ENCODE measurements at places on chromosomes 5 and 9.
A peak's percentile ranks its signal among the peaks of the same experiment; 100 is the strongest.

DNA sequence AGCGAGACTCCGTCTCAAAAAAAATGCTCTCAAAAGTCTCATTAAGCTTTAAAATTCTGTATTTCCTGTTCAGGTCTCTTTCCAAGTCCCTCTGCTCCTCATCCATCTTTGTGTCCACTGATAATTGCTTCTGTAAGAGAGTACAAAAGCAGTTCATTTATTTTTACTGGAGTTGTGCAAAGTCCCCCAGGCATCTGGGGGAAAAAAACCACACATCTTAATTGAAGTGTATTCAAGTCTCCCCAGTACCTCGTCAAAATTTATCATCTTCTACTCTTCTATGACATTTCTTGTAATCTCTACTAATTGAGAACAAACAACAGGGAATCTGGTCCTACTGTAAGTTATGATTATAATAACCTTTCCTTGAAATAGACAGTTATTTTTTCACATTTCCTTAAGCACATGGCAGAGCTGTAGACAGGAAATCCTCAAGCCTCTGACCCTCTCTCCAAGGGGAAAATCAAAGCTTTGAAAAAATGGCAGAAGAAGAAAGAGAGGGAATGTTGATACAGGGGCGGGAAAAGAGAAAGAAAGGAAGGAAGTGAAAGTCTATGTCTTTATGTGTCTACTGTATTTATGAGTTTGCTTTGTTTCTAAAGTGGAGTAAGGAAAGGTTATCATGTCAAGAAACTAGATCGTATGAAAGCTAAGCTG, 51.5 kb downstream of the RAI14 start:
- DNase-seq: no peak

GRCh38 chr5:14457476-14457875, 124.1 kb upstream of the OTULINL start:
- no peak for DNase-seq

DNA sequence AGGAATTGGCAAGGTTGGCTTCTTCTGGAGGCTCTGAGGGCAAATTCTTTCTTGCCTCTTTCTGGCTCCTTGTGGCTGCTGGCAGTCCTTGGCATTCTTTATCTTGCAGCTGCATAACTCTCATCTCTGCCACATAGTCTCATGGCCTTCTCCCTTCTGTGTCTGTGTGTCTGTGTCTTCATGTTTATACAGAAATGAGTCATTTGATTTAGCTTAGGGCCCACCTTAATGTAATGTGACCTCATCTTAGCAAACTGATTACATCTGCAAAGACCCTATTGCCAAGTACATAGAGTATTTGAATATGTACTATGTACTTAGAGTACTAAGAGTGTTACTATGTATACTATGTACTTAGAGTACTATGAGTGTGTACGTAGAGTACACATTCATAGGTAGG, 122.5 kb downstream of the RFK start:
- no peak for DNase-seq

- DNase-seq: no peak
Measured at GRCh38 chr5:10746711-10747110, 14.3 kb downstream of the DAP start.

DNA sequence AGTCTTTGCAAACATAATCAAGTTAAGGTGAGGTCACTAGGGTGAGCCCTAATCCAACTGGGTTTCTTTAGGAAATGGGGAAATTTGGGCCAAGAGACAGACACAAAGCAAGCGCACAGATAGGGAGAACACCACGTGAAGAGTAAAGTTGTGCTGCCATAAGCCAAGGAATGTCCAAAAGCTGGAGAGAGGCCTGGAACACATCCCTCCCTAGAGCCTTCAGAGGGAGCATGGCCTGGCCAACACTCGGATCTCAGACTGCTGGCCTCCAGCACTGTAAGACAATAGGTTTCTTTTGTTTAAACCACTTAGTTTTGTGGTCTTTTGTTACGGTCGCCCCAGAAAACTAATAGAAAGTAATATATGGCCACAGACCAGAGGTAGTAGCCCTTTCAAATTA, 8.1 kb upstream of the ROR2 start:
- no peak for DNase-seq

- DNase-seq: peak; percentile 60
Measured at GRCh38 chr5:43627028-43627427, 24.0 kb downstream of the NNT start.

DNA sequence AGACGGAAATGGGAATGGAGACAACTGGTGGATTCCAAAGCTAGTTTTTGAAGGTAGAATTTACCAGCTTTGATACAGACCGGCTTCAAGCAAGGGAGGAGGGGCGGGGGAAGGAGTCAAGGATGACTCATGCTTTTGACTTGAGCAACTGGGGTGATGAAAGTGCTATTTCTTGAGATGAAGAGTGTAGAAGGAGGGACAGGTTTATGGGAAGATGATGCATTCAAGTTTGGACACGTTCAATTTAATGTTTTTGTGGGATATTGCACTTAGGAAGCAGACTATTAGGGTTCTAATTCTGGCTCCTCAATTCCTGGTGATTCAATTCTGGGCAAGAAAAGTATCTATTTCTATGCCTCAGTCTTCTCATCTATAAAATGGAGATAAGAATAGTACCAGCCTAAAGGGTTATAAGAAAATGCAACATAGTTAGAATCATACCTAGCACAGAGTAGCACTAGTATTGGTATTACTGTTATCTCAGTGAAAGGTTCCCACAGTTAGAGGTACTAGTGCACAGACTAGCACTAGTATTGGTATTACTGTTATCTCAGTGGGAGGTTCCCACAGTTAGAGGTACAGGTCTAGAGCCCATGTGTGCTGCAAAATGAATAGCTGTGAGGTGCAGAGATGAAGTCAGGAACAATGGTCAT, 4.6 kb downstream of the NIPAL4 start:
- no peak for DNase-seq

GRCh38 chr5:45642370-45642769, 53.8 kb downstream of the HCN1 start:
- DNase-seq: no peak

DNA sequence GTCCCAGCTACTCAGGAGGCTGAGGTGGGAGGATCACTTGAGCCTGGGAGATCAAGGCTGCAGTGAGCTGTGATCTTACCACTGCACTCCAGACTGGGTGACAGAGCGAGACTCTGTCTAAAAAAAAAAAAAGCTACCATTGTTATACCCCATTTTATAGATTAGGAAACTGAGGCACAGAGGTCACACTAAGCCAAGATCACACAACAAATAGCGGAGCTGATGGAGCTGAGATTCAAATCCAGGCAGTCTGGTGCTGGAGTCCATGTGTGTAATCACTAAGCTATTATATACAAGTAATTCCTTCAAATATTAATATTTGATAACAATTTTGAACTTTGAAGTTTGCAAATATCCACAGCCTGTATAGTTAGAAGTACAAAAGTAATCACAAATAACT, 6.0 kb upstream of the SLC12A2 start:
- no peak for DNase-seq

DNA sequence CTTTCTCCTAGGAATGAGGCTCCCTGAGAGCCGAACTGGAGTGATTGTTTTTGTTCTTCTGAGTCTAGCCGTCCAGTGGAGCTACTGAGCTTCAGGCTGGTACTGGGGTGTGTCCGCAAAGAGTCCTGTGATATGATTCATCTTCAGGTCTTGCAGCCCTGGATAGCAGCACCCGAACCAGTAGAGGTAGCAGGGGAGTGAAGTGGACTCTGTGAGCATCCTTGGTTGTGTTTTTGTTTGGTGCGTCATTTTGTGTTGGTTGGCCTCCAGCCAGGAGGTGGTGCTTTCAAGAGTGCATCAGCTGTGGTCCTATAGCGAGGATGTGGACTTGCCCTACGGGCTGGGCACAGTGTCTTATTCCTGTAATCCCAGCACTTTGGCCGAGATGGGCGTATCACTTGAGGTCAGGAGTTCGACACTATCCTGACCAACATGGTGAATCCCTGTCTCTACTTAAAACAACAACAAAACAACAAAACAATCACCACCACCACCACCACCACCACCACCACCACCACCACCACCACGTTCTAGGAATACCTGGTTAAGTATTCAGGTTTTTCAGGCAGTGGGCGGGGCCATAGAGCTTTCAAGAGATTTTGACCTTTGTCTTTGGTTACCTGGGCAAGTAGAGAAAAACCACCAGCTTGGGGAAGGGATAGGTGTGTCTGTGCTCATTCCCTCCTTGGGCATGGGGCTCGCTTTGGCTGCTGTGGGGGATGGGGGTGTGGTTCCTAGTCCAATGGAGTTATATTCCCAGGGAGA, 154.0 kb downstream of the WDR70 start:
- no peak for DNase-seq

GRCh38 chr9:127555840-127556820, 55.9 kb upstream of the STXBP1 start:
- DNase-seq: no peak

DNA sequence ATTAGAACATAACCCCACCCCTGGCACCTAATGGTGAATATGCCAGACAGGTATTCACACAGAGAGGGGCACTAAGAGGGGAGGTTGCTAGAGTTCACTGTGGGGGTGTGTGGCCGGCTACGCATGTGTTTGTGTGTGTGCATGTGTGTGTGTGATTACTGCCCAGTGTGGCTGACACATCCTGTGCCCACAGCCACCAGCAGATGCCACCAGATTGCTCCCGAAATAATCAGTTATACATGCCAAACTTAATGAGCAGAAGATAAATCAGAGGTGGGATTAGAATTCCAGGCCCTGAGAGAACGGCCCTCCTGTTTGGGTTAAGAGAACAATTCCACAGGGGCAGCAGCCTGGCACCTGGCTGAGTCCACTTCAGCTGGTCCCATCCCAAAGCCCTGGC, 91.8 kb upstream of the TBCA start:
- DNase-seq: no peak

GRCh38 chr9:103731541-103731940, 362.6 kb upstream of the SMC2 start:
- DNase-seq: no peak

DNA sequence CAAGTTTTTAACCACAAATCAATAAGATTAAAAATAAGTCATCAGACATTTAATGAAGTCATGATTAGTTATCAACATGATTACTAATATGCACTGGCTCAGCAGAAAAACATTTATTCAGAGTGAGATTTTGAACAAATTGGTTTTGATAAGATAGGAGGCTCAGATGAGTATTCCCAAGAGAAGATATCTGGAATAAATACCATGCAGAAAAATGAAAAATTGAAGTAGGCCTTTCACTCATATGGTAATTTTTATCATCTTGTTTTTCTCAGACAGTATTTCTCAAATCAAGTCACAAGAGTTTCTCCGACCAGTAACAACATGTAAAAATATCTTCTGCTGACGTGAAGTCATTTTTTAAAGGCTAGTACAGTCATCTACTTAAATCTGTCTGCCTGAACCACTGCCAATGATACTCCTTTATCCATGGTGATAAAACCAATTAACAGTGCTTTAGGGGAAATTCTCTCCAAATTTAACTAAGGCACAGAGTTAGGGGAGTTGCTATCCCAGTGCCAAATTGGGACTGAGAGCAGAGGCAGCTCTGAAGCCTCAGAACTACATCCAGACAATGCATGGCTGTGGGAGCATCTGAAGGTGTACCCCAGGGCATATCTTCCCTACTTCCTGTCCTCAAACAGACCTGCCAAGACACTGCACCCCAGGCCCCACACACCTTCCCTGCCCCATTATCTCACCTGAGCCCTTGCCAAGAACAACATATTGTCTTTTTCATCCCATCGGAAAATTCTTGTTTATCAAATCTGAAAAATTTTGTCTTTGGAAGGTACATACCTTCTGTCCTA, 105.5 kb upstream of the TSLP start:
- DNase-seq: no peak

GRCh38 chr5:121053055-121053985, 589.2 kb downstream of the PRR16 start:
- peak; percentile 36 for DNase-seq

GRCh38 chr9:137955224-137955570, 77.6 kb downstream of the CACNA1B start:
- no peak for DNase-seq

- DNase-seq: no peak
Measured at GRCh38 chr5:163807781-163808180, 302.4 kb downstream of the MAT2B start.

GRCh38 chr5:35438288-35438687, 179.4 kb upstream of the SPEF2 start:
- no peak for DNase-seq

GRCh38 chr9:100028201-100028784, 70.5 kb downstream of the ERP44 start:
- peak; percentile 81 for DNase-seq

DNA sequence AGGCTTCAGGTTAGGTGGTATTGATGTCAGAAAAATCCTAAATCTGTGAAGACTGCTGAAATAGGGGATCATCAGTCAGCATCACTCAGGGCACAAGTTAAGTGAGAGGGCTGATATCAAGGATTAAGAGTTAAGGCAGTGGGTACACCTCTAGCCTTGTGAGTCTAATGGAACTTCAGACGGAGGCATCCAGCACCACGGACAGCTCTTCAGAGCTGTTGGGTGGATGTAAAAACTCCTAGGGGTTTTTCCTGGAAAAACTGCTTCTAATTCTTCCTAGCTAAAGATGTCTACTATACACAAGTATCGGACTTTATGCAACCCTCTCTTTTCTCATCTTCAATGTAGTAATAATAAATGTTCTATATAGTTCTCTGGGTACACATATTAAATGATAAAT, 165.9 kb downstream of the SH3GL2 start:
- DNase-seq: no peak

DNA sequence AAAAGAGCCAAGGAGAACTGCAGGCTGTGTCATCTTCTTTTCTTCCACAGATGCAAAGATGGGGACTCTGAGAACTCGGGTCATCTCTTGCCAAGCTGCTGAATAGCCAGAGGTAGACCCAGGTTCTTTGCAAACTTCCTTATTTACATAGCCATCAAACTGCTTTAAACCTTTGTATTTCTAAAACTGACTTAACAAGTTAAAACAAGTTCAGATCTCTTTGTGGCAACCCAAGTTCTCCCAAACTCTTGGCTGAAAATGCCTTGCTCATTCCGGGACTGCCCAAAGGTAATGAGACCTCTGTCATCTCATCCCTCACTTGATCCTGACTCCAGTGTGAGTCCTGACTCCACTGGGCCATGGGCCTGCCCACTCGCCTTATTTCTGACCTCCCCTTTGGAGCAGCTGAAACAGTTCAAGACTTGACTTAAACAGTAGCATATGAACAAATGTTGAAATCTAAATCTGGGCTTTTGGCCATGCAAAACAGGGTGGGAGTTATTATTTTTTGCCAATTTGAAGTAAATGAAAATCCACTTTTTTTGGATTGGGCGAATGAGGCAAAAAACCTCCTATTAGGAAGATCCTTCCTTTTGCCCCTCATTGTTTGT, 50.6 kb downstream of the FBXL7 start:
- DNase-seq: no peak

DNA sequence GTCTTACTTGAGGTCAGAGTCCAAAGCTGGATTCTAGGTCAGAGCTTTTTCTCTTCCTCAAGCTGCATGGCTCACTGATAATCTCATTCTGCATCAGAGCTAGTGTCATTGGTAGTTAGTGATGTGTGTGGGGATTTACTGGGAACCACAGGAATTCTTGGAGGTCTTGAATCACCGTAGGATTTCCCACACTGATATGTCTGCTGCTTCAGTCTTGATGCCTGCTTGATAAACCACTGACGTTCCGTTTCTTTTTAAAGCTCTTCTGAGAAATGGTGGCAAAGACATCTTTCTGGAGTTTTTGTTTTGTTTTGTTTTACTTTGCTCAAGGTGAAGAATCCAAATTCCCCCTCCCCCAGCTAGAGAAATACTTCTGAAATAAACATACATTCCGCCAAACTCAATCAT, 1.2 kb upstream of the GARIN3 start:
- no peak for DNase-seq

All from BE2C (cell line).